ENCODE measurements at places on chromosomes 6 and 20.

GRCh38 chr20:55439070-55439469, 566.2 kb downstream of the CBLN4 start:
- DNase-seq: no peak

DNA sequence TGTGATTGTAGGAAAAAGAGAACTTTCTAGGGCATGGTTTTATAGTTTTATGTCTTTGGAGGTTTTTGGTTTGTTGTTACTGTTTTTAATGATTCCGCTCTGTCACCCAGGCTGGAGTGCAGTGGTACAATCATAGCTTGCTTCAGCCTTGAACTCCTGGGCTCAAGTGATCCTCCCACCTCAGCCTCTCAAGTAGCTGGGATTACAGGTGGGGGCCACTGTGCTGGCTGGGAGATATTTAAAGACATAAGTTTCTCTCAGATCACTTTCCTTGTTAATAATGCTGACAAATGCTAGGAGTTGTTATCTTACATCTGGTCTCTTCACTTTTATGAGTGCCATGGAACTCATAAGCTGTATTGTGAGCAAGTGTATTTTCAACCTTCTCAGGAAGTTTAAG, 116.3 kb downstream of the SCAF8 start:
- DNase-seq: no peak

- no peak for DNase-seq
Observed at GRCh38 chr6:12138936-12139335, 126.8 kb downstream of the HIVEP1 start.

DNA sequence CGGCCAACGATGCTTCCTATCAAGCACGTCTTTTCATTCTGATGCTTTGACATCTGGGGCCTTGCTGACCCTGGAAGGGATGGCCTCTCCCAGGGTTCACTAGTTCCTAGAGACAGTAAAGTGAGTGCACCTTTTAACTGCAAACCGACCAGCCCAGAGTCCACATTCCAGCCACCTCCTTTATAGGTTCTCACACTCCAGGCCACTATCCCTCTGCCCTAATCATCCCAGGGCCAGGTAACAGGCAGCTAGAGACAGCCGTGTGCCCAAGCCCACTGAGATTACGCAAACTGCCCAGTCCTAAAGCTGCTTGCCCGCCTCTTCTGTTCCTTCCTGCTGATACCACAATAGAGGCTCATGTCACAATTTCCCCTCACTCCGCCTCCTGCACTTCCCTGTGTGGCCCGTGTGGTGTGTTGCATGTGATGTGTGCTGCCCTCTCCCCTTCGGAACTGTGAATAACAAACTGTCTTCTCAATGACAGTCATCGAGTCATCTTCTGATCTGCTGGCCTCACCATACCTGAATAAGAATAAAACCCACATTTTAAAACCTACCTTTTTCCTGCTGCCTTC, 123.7 kb upstream of the EXOC2 start:
- no peak for DNase-seq

DNA sequence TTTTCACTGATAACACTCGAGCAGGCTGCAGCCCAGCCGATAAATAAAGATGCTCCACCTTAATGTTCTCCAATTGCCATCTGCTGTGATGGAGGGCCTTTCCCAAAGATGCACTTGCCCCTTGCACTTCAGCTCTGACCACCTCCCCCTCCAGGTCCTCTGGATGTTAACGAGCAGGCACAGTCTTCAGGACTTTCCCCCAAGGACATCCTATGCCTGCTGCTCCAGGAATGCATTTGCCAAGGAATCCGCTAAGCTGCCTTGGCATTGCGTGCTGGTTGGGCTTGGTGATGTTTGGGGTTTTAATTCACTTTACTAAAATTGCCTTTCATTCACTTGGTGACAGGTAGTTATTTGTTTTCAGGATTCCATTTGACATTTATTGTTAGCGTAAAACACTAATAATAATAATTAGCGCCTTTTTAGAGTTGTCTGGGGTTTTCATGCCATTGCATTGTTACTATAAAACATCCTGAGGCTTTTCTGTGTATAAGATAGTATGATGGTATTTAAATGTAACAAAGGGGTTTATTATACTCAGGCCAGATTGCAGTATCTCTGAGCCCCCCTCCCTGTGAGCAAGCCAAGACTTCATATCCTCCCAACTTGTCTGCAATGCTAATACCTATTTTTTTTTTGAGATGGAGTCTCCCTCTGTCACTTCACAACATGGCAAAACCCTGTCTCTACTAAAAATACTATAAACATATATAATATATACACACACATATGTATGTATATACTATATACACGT, 66.7 kb upstream of the TSHZ2 start:
- DNase-seq: no peak

GRCh38 chr20:53579581-53580375, 13.9 kb downstream of the ZNF217 start:
- DNase-seq: no peak

DNA sequence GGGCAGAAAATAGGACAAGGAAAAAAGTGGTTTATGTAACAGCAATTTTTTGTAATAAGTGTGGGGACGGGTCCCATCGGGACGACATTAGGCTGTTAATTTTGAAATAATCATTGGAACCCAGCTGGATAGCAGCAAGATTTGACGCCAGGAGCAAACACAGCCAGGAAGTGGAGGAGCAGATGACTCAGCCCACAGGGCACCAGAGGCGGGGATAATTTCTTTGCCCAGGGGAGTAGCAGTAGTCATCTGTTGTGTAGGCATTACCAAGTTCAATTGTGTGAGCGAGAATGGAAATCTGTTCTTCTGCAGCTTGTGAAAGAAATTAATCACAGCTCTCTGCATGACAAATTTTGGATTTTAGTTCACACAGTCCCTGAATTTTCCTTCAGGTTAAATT, 22.6 kb upstream of the RIN2 start:
- DNase-seq: no peak

DNA sequence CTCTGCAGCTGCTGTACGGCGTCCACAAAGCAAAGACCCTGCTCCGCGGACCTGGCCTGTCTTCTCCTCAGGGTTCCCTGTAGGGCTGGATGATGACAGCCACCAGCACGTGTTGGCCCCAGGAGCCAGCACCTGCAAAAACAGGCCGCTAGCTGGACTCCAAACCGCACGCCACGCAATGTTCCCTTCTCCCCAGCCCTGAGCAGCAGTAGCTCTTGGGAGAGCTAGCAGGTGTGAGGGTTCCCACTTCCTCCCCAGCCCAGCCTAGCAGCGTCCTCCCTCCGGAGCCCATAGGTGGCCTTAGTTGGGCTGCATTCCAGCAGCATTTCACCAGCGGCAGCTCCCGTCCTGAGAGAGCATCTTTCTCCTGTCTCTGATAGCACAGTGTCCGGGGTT, 42.3 kb downstream of the DACT2 start:
- no peak for DNase-seq

DNA sequence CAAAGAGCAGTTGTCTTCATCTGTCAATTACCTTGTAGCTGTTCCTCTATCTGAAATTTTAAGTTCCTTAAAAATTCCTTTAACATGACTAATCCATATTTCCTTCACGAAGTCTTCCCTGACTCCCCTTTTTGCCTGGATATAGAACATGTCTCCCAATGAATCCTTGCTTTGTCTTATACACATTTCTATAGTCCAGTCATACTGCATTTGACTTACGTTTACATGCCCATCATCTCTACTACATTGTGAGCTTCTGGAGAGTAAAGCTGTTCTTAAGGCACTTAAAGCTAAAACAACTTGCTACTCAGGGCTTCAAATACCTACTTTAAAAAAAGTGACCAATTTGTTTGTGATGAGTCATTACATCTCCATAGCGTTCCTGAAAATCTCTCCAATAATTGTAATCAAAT, 4.9 kb downstream of the REV3L start:
- no peak for DNase-seq

GRCh38 chr20:63167918-63168520, 47.9 kb downstream of the YTHDF1 start:
- no peak for DNase-seq

DNA sequence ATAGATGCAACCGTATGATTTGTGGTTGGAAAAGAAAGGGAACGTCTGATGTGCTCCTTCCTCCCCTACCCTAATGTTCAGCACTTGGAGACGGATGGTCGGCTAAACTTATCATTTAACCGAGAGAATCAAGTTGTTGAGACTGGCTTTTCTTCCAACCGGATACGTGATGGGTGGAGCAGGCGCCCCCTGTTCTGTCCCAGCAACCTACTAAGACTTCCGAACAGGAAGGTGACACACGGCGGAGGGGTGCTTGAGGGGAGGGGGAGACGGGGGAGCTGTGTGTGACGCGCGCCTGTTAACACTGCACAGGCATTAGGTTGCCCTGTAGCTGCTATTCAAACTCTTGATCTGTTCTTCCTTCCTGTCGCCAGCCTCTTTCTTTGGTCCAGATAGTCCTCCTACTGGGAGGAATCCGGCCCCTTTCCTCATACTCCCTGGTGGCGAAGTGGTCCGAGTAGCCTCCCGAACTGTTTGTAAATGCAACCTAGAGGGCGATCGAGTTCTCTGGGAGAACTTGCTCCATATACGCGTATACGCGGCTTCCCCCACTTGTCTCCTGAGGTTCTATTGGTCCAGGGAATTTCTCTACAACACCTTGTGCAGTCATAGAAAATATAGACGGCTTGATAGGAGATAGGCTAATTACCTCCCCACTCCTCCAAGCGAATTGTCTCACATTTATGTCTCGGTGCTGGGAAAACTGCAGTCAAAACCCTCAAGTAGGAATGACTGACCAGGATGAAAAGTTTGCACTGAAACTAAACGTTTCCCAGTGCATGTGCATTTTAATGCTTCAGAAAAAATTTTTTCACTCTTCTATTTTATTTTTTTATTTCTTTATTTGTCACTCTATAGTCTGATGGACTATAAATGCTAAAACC, 126.0 kb upstream of the SLC2A12 start:
- DNase-seq: peak; percentile 62

GRCh38 chr6:46888578-46888977, 33.2 kb downstream of the ADGRF5 start:
- DNase-seq: no peak

DNA sequence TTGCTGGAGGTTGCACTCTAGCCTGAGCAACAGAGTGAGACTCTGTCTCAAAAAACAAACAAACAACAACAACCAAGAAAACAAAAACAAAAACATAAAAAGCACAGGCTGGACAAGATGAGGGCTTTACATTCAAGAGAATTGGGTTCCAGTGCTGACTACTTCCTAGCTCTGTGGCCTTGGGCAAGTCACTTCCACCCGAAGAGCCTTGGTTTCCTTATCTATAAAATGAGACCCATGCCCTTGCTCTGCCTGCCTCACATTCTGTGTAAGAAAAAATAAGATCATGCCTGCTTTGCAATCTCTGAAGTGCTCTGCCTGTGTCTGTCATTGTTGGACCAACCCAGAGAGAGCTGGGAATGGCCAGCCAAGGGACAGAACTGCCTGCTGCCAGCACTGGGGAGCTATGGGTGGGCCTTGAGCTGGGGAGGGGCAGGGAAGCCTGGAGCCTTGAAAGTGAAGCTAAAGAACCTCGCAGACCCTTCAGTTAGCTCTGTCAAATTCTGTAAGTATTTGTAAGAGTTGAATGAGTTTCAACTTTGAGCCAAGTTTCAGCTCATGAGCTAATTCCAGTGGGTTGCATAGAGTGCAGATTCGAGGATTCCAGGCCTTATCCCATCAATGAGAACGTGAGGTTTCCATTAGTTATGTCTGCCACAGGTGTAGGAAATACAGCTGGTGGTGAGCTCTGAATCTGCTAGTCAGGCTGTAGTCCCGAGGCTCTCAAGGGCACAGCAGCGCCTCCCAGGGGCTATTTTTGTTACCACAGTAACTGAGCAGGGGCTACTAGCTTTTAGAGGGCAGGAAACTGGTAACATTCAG, 93.2 kb downstream of the DLGAP4 start:
- DNase-seq: no peak

DNA sequence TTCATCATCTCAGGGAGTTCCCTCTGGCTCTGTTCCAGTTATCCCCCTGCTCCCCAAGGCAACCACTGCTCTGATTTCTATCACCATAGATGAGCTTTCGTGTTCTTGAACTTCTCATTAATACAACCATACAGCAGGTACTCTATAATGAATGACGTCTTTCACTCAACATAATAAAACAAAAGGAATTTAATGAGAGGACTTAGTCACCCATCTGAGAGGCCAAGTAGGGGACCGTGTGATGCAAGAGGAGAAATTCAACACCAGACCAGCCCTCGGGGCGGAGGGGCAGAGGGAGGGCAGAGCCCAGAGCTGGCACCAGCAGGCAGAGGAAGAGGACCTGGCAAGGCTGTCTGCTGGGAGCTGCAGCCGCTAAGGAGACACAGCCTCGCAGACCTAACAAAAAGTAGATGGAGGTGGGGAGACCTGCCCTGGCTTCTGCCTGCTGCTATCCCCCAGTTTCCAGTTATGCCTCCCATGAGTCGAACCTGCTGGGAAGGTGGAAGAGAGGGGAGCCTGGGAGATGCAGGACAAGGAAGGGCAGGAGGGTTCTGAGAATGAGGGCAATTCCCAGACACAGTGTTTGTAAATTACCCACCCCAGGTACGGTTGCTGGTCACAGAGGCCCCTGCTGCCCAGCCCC, 13.8 kb downstream of the CCN5 start:
- no peak for DNase-seq

- DNase-seq: no peak
Observed at GRCh38 chr6:166496460-166496859, 90.0 kb downstream of the RAMACL start.

- DNase-seq: peak; percentile 40
Observed at GRCh38 chr20:62523473-62524203, 47.8 kb upstream of the GATA5 start.

DNA sequence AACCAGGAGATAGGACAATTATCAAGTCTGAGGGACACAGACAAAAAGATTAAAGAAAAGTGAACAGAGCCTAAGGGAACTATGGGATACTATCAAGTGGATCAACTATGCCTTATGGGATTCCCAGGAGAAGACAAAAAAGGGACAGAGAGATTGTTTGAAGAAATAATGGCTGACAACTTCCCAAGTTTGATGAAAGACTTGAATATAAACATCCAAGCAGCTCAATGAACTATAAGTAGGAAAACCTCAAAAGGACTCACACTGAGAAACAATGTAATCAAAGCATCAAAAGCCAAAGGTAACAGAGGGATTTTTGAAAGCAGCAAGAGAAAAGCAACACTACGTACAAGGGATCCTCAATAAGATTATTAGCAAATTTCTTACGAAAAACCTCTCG, 11.0 kb downstream of the ZNF133 start:
- no peak for DNase-seq

GRCh38 chr20:57711311-57711712, 1.5 kb upstream of the PMEPA1 start:
- DNase-seq: no peak

DNA sequence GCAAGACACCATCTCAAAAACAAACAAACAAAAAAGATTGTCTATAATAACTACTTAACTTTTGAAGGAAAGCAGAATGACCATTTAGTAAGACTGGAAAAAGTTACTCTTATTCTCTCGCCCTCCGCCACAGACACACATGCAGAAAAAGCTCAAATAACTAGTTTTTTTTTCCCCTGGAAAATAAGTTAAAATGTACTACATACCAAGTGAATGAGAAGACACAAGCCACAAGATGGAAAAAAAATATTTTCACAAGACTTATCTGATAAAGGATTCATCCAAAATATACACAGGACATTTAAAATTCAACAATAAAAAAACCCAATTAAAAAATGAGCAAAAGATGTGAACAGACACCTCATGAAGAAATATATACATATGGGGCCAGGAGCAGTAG, 31.9 kb downstream of the NUDT3 start:
- DNase-seq: no peak

GRCh38 chr6:105058316-105058715, 101.4 kb downstream of the LIN28B start:
- DNase-seq: no peak

- no peak for DNase-seq
Observed at GRCh38 chr6:94548201-94548600, 1029.1 kb upstream of the MANEA start.

- no peak for DNase-seq
Observed at GRCh38 chr20:23228912-23229311, 121.7 kb upstream of the NXT1 start.

- DNase-seq: no peak
Observed at GRCh38 chr6:137056121-137056880, 11.5 kb upstream of the IL20RA start.
